Stimulated activated CD8-positive, alpha-beta memory T cell treated with anti-CD3 and anti-CD28 coated beads, Interleukin-15, amount 100 ng/mL, for 4 hours (primary cell): ENCODE measurements at places on chromosomes 12 and 14.

- no peak for DNase-seq
Measured at GRCh38 chr12:46557539-46558373, 185.2 kb upstream of the SLC38A2 start.

GRCh38 chr14:86683561-86683960, 1153.6 kb downstream of the FLRT2 start:
- DNase-seq = no peak

- no peak for DNase-seq
Measured at GRCh38 chr14:96102081-96102856, 63.1 kb downstream of the C14orf132 start.

- no peak for DNase-seq
Measured at GRCh38 chr12:54689984-54690383, 41.8 kb upstream of the DCD start.

- DNase-seq = no peak
Measured at GRCh38 chr14:92850492-92850891, 56.4 kb downstream of the GOLGA5 start.

DNA sequence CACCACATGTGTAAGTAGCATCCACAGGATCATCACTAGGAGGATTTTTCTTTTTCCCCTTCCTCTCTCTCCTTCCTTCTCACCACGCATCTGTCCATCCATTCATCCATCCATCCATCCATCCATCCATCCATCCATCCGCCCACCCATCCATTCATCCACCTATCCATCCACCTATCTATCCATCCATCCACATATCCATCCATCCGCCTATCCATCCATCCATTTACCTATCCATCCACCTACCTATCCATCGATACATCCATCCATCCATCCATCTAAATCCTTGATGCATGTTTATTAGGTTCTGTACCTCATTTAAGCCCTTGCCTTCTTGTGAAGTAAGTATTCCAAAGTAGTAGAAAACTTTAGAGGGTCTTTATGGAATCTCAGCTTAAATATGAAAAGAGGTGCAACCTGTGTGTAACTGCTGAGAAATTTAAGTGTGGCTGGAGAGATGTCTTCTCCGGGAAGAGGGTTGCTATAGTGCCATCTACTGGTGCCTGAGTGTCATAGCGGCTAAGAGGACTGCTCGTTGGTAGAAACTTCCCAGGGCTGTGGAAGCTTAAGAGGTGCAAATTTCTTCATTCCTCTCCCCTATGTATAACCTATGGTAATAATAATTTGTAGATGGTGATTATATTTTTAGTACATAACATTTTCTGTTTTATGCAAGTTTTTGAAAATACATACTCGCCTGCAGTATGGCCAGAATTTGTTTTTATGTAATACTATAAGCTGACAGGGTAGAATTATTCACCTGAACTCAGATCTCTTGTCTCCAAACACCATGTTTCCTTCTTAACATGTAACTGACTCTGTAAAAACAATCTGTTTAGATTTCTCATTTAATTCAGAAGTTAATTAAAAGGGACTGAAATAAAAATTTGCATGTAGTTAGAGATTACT, 46.0 kb downstream of the MYO1H start:
- DNase-seq = no peak

- no peak for DNase-seq
Measured at GRCh38 chr12:31227401-31227981, 98.5 kb downstream of the SINHCAF start.

- DNase-seq = no peak
Measured at GRCh38 chr14:20295067-20295466, 10.7 kb downstream of the TTC5 start.

DNA sequence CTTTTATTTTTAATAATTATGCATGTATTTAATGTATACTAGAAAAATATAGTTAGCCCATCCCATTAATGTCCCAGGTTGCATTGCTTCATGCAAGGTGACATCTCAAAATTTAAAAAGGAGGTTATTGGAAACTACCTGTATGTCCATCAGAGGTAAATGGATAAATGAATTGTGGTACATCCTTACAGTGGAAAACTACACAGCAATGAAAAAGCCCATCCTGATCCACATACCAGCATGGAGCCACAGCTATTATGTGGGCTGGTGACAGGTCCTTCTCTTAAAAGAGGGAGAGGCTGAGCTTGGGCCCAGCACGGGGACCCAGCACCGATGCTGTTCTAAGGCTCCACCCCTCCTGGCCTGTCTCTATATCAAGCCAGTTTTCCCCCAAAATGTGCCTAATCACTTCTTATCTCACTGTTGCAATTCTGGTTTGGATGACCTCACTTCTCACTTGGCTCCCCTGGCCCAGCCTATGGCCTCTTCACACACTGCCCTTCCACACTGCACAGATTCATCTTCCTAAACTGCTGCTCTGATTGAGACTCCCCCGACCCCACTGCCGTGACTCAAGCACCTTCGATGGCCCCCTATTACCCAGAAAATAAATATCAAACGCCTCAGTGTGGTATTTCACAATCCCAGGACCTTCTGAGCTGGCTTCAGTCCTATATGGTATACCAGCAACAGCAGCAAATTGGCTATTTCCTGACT, 97.1 kb upstream of the NCOR2 start:
- no peak for DNase-seq

GRCh38 chr12:122895704-122896636, at the start of gene VPS37B:
Gene VPS37B (minus strand): TSS chr12:122896124. CDS start chr12:122896062, 62 bp downstream.
- DNase-seq = peak; percentile 77

GRCh38 chr12:105048315-105048714, 35.9 kb downstream of the ALDH1L2 start:
- DNase-seq = no peak

DNA sequence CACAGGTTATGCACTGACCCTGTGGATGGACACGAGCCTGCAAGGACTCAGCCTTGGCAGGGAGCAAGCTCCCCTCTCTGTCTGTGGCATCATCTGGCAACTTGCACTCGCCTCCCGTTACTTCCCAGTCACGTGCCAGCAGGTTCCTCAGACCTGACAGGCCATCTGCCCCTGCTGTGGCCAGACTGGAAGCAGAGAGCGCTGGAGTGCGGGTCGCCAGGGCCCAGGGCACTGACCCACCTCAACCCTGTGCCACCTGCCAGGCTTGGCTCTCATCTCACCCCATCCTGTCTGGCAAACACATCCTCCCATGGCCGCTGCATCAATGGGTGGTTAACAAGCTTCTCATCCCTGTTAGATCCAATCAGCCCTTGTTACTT, 28.4 kb downstream of the SLC6A12 start:
- DNase-seq = no peak

DNA sequence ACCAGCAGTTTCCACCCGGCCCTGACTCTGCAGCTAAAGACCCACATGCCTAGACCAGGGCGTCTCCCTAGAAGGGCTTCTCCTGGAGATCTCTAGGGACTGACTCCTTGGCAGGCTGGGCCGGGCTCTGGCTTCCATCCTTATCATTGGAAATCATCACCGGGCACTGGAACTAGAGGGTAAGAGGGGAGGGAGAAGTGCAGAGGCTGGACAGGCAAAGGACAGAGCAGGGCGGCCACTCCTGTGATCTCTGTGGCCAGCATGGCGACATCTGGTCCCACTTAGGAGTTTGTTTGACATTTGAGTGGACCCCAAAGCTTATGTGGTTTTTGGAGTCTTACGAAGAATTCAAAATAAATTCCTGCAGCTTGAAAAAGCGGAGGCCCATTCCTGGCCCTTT, 7.1 kb downstream of the LTBP2 start:
- no peak for DNase-seq

- no peak for DNase-seq
Measured at GRCh38 chr14:29663281-29663801, 264.3 kb downstream of the PRKD1 start.

- no peak for DNase-seq
Measured at GRCh38 chr14:67644428-67644827, 24.7 kb downstream of the ARG2 start.

- no peak for DNase-seq
Measured at GRCh38 chr12:5977556-5977955, 32.5 kb upstream of the ANO2 start.

DNA sequence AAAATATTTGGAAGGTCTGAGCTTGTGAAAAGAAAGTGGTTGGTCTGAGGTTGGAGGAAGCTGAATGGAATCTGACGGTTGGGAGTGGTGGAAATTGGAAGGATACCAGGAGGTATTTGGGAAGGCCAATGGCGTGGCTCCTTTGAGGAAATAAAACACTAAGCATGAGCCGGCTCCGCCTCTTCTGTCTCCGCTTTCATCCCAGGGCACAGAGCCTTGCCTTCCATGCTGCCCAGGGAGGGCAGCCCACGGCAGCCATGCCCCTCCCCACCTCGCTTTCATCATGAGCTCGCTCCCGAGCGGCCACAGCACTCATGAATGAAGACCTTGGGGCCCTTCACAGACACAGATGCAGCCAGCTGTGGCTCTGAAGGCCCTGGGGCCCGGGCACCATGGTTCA, 36.2 kb downstream of the HSP90AA1 start:
- no peak for DNase-seq

DNA sequence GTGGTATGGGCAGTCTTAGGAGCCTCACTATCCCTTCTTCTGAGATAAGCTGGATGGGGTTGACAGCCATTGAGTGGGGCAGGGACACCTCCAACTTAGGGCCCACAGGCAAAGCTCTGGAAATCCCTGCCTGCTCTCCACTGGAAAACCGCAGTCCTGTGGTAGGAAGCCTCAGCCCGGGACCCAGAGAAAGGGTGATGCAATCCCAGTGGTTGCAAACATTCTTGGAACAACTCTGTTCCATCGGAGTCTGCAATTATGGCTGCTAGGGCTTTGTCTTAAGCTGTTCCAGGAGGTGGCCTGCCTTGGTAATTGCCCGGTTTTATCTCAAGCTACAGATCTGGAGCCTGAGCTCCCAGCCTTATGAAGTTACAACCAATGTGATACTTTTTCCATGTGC, 133.4 kb downstream of the DICER1 start:
- DNase-seq = no peak

GRCh38 chr12:66103016-66103913, 27.3 kb downstream of the LLPH start:
- no peak for DNase-seq

GRCh38 chr12:57430112-57430930, 522 bp downstream of the R3HDM2 start:
- no peak for DNase-seq

DNA sequence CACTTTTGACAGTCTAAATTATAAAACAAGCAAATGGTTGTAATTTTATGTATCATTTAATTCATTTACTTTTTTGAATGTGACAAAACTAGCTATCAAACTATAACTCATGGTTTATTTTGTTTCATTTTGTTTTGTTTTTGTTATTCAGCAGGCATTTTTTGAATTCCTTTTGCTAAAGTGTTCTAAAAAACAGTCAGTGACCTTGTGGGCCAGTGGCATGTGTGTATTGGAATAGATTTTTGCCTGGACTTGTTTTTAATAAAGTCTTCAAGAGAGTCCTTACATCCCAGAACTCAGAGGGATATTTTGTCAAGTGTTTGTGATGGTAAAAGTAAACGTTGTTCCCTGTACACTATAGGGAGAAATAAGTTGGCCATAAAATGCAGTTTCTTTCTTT, 369.7 kb upstream of the SYT1 start:
- DNase-seq = no peak

- DNase-seq = no peak
Measured at GRCh38 chr12:43416981-43417380, 135.0 kb downstream of the ADAMTS20 start.

DNA sequence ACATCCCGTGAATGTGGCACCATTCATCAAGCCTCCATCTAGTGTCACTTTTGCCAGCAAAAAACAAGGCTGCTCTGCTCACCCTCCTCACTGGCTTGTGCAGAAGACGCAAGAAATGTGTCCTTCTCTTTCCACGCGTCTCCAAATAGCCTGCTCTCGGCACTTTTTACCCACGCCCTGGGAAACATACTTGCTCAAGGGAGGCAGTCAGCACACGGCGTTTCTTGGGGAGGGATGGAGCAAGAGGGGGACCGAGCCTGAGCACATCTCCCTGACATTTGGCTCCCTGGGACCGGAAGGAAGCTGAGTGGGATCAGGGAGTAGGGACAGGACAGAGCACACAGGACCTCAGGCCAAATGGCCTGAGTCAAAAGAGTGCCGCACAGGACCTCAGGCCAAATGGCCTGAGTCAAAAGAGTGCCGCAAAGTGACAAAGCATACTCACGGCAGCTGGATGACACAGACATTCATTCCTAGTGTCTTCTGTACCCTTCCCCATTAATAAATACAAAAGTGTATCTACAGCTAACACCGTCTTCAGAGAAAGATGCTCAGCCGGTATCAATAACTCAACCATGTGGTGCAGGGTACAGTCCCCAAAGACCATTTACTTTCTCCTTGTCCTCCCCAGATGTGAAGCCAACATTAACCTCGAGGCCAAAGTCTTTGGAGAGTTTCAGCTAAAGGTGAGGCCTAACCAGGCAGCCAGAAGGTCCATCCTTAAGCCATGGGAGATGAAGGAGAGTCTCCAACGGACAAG, 7.1 kb downstream of the BCL11B start:
- no peak for DNase-seq

DNA sequence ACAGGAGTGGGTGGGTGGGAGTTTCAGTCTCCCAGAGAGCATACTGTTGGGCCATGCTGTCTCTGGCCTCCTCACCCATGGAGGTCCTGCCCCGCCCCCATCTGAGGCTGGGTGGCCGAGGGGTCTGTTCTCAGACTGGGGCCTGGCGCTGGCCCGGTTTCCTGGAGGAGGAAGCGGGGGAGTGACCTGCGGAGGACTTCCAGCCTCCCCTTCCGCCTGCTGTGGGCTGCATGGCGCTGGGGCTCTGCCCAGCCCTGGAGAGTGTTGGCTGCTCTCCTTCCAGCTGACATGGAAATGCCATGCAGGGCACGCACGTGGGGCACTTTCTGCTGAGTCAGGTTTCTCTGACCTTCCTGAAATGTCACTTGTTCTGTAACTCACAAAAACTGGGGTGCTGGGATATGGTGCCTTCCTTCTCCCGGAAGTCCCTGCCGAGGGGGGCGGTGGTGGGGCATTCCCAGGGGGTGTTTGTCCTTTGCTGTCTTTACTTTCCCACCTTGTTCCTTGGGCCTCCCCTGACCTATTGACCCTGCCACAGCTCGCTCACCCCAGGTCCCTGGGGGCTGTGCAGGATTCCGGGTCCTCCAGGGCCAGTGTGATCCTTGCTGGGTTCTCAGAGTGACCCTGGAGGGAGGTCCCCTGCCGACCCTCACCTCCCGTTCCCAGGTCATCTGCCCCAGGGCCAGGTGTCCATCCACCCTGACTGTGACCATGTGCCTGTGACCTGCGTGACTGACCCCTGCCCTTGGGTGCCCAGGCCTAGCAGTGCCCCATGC, 23.6 kb downstream of the PACS2 start:
- DNase-seq = no peak

DNA sequence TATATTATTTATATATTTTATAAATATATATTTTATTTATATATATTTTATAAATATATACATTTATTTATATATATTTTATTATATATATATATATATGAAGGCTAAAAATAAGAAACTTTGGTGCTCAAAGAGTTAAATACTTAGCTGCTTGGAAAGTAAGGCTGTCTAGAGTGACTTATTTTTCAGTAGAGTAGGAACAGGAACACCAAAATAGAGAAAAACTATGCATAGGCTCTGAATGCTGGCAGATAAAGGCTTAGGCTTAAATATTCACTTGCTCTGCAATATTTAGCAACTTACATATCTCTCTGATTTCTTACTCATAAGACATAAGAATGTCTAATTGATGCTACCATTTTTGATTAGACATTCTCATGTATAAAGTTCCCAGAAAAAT, 991.2 kb downstream of the VRK1 start:
- no peak for DNase-seq

- no peak for DNase-seq
Measured at GRCh38 chr12:4974217-4974616, 64.5 kb downstream of the KCNA1 start.
